Astrocyte of the spinal cord (primary cell): ENCODE measurements at places on chromosomes 7 and 10.

DNA sequence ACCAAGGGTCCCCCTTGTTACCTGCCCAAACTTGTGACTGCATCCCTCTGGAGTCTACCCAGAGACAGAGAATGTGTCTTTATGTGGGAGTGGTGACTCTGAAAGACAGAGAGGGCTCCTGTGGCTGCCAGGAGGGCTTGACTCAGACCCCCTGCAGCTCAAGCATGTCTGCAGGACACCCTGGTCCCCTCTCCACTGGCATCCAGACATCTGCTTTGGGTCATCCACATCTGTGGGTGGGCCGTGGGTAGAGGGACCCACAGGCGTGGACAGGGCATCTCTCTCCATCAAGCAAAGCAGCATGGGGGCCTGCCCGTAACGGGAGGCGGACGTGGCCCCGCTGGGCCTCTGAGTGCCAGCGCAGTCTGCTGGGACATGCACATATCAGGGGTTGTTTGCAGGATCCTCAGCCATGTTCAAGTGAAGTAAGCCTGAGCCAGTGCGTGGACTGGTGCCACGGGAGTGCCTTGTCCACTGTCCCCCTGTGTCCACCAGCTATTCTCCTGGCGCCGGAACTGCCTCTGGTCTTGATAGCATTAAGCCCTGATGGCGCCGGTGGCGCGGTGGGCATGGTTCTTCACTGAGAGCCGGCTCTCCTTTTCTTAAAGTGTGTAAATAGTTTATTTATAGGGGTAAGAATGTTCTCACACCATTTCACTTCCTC lies 19.4 kb upstream of the SH2D4B start:
- DNase-seq, result no peak

DNA sequence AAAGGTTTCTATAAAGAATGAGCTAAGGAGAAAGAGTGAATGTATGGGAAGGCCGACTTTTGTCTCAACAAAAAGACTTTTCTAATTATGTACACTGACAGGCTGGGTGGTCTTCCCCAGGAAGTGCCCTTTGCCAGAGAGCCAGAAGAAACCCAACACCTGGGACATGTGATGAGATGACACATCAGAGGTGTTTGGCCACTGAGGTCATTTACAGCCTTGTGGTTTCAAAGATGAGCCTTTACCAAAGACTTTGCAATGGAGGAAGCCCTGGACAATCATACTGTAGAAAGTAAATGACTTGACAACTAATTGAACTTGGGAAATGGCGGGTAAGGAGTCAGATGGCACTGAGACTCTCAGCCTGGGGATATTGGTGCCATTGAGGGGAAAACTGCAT lies 3.4 kb upstream of the NRG3 start:
- no peak for DNase-seq

GRCh38 chr7:29019387-29019786 lies 61.3 kb upstream of the TRIL start:
- no peak for DNase-seq

DNA sequence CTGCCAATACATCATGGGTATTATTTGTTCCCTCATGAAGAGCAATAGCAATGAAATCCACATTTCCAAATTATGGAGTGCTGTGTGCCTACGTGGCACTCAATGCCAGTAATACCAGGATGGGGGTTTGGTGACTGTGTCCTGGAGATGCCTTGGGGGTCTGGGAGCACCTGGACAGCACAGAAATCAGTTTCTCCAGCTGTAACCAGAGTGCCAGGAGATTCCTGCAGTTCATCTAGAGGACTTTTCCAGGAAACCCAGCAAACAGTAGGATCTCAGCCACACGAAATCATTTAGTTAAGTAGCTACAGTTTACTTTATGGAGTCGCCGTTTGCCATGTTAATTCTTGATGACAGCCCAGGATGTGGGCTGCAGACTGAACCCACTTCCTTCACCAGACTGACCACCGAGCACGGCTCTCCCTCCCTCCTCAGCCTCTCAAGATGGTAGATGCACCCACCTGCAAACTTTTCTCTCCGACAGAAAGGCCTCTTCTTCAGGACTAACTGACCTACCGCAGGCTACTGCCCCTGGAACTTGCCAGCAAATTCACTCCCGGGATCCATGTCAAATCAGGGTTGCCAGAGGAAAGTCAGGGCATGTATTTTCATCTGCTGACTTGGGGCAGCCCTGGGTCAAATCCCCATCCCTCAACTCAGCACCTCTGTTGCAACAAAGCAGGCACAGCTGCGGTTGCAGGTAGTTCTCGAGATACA lies 30.3 kb downstream of the MKI67 start:
- DNase-seq, result no peak

DNA sequence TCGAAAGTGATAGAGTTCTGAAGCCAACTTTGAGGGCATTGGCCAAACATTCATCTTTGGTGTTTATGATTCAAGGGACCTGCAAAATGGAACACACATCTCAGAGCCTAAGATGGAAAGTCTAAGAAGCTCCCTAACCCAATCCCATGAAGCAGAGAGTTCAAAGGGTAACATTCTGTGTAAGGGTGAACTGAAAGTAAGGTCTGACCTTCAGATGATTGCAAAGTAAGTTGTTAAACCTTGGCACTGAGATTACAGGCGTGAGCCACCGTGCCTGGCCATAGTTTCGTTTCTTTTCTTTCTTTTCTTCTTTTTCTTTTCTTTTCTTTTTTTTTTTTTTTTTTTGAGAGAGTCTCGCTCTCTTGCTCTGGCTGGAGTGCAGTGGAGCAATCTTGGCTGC lies 2.2 kb downstream of the ZNF212 start:
- no peak for DNase-seq
